ENCODE measurements at places on chromosomes 6 and 20.

DNA sequence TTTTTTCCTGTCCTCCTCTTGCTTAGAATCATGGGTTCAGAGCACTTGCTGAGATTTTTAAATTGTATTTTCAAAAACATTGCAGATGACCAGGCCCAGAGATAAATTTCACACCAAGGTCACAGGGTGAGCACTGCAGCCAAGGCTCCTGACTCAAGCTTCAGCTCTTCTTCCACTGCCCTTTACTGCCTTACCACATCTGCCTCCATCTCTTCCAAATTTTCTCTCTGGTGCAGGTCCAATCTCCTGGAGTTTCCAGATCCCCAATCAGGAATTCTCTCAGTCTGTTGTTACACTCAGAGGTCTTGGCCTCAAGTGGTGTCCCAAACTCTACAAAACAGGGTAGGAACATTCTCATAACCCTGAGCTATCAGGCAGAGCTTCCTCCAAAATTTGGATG lies 12.7 kb downstream of the SNAP25 start:
- no peak for DNase-seq

DNA sequence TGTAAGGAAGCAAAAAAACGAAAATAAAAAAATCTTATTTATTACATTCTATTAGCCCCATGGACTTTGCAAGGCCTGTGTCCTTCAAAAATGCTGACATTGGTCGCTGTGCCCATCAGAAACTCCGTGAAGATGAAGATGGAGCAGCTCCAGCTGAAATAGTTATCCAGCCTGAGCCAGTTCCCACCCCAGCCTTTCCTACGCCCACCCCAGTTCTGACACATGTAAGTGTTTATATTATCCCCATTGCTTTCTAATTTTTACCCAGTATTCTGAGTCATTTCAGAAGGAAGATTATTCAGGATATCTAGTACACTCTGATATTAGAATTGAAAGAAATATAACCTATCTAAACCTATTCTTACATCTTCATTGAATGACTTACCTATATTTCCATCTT lies 217.7 kb downstream of the ARHGAP18 start:
- no peak for DNase-seq

- DNase-seq = no peak
Observed at GRCh38 chr20:3758566-3758965, 9.0 kb downstream of the ADISSP start.

DNA sequence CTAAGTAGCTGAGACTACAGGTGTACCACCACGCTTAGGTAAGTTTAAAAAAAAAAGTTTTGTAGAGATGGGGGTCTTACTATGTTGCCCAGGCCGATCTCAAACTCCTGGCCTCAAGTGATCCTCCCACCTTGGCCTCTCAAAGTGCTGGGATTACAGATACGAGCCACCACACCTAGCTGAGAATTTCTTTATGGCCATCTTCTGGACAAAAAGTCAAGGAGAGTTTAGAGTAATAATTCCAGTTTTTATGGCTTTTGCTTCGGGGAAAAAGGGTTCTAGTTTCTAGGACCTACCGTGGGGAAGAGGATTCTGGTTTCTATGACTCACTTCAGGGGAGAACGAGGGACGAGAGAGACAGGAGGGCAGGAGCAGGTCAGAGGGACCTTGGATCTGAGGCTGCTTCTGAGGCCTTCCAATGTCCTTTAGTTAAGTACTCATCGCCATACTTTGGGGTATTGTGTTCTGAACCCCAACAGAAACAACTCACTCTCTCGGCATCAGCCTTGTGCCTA lies 69.3 kb upstream of the IER3 start:
- no peak for DNase-seq

- DNase-seq = no peak
Observed at GRCh38 chr20:35269055-35269781, 8.7 kb downstream of the MMP24OS start.

GRCh38 chr20:62011403-62011790 lies 54.3 kb downstream of the TAF4 start:
- no peak for DNase-seq

DNA sequence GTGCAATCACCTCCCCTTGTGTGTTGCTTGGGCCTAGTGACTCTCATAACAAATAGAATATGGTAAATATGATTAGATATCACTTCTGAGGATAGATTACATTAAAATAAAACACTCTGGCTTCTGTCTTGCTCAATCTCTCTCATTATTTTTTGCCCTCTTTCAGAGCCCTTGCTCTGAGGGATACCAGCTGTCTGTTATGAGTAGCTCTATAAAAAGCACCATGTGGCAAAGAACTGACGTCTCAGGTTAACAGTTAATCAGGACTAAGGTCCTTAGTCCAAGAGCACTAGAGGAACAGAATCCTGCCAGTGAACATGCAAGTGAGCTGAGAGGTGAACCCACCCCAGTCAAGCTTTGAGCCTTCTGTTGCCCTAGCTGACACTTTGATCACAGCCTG lies 402.2 kb upstream of the HTR1E start:
- no peak for DNase-seq

- DNase-seq = no peak
Observed at GRCh38 chr6:20548264-20548663, 14.0 kb downstream of the CDKAL1 start.

GRCh38 chr6:44105146-44105545 lies 22.1 kb downstream of the MRPL14 start:
- no peak for DNase-seq

- no peak for DNase-seq
Observed at GRCh38 chr20:43722153-43722505, 4.7 kb downstream of the GTSF1L start.

- DNase-seq = peak; percentile 23
Observed at GRCh38 chr6:34986845-34987246, 97.8 kb downstream of the ANKS1A start.

DNA sequence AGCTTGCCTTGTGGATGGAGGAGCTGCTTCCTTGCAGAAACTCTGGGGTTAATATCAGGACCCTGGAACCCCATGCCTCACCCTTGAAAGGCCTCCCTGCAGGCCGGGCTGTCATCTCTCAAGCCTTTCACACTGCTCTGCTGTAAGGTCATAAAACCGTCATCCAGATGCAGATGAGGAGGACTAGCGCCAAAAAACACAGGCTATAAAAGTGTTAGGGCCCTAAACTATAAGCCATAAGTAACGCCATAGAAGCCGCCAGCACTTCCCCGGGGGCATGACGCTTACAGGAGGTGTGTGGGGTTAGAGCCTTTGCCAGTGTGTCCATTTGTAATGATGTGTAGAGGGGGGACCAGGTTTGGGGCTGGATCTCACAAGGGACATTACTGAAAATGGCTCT lies 47.6 kb downstream of the CDH4 start:
- DNase-seq = no peak

DNA sequence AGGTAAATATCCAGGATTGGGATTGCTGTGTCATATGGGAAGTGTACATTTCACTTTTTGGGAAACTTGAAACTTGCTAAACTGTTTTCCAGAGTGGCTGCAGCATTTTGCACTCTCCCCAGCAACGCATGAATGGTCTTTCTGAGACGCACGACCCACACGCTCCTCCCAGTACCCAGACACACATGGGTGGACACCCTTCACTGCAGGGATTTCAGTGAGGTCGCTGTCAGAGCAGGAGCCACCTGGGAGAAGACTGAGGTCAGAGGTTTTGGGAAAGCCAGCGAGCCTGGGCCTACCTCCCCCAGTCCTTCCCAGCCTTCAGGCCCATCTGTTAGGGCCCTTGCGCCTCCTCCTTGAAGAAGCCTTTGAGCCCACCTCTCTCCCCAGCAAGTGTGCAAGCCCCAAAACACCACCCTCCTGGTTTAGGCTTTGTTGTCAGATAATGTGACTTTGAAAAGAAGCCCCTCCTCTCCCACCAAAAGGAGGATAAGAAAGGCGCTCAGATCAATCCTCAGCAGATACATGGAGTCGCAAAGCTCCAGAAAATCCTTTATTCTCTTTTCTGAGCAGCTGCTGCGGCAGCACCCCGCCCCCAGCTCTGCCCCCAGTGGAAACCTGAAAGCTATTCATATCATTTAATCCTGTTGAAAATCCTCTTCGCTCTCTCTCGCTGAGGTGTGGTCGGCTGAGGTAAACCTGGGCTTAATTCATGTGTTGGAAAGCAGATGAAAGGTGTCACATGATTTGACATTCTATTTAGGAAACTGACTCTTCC lies 12.7 kb upstream of the JAG1 start:
- no peak for DNase-seq

GRCh38 chr6:141398949-141399348 lies 733.8 kb upstream of the GJE1 start:
- DNase-seq = no peak

GRCh38 chr6:133806382-133807140 lies 82.4 kb upstream of the TCF21 start:
- no peak for DNase-seq

- DNase-seq = no peak
Observed at GRCh38 chr6:53568776-53569616, 24.1 kb upstream of the GCLC start.

DNA sequence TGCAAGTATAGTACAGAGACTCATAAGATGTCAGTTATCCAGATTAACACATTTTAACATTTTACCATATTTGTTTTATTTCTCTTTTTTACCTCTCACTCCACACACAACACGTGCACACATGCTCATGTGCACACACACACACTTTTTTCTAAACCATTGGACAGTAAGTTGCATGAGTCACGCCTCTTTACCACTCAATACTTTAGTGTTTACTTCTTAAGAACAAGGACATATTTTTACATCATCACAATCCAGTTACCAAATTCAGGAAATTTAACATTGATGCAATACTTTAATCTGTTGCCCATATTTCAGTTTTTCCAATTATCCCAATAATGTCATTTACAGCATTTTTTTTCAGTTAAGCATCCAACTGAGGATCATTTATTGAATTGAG lies 109.0 kb downstream of the RIN2 start:
- DNase-seq = no peak

DNA sequence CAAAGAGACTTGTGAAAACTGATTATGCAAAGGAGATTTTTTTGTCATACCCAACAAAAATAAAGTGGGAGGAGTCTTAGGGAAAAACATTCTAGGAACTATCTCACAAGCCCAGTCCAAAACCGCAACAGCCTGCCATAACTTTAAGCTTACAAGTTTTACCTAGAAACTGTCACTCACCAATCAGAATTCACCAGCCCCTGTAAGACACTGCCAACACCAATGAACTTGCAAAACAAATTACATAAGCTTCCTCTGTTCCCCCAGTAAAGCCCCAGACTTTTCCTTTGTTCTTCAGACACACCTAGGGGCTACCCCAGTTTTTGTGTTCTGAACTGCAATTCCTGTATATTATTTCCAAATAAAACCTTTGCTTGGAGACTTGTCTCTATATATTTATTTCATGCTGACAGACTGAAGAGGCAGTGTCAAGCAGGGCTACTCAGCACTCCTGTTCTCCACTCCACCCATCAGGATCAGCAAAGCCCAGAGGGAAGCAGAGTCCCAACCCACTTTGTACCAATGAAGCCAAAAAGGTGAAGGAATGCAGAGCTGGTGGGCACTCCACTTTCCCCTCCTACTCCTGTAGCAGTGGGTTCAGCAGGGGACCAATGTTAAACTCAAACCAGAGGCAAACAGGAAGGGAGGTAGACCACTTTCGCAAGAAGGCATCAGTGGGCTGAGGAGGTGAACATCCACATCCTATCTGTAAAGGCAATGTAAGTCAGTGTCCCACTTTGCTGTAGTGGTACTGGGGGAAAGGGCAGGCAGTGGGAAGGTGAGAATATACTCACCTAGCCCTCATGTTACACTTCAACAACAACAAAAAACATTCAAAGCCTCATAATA lies 142.5 kb upstream of the RUNX2 start:
- no peak for DNase-seq

GRCh38 chr20:51345601-51346101 lies 196.9 kb downstream of the NFATC2 start:
- DNase-seq = no peak

- no peak for DNase-seq
Observed at GRCh38 chr20:62805155-62805710, 598 bp downstream of the OGFR start.

- no peak for DNase-seq
Observed at GRCh38 chr6:169165561-169166300, 87.9 kb downstream of the THBS2 start.

GRCh38 chr20:58094160-58094559 lies 134.3 kb downstream of the ANKRD60 start:
- no peak for DNase-seq

- DNase-seq = no peak
Observed at GRCh38 chr6:15089569-15090144, 156.2 kb upstream of the JARID2 start.

GRCh38 chr6:21997119-21998037 lies 299.5 kb downstream of the PRL start:
- DNase-seq = no peak

GRCh38 chr6:24426729-24427446 lies 24.2 kb downstream of the MRS2 start:
- no peak for DNase-seq

GRCh38 chr20:535958-536357 lies 7.6 kb downstream of the CSNK2A1 start:
- no peak for DNase-seq

All from amygdala (tissue), 56 donors.